Inflammatory macrophage treated with lipopolysaccharide for 1 hour (primary cell): ENCODE measurements at places on chromosomes 2 and 18.

- no peak for DNase-seq
Measured at GRCh38 chr18:40063488-40063887, 1891.5 kb upstream of the PIK3C3 start.

DNA sequence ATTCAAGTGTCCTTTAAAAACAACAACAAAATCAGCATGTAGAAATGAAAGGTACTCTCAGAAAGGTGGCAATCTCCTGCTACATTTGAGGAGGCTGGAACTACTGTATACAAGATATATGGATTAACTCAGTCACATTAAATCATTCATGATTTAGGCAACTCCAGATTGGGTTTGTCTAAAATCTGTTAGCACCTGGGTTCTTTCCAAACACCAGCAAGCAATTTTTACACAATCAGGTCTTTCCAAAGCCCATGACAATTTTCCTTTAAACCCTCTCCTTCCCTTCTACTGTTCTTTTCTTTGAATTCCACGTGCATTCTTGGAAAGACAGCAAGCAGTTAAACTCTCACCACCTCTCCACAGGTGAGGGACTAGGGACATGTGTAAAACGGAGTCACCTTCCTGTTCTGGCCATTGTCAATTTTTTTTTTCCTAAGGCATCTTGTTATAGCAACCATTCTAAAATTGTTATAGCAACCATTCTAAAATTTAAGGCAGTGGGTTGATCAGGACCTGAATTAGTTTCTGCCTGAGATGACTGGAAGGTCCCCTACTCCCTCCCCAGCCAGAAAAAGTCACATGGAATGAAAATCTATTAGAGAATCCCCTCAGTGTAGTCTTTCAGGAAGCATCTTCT is 113.9 kb downstream of the ANKRD44 start:
- no peak for DNase-seq

GRCh38 chr2:136929531-136929930 is 164.2 kb downstream of the THSD7B start:
- no peak for DNase-seq

- DNase-seq, result no peak
Measured at GRCh38 chr2:1544478-1545069, 131.3 kb downstream of the TPO start.

DNA sequence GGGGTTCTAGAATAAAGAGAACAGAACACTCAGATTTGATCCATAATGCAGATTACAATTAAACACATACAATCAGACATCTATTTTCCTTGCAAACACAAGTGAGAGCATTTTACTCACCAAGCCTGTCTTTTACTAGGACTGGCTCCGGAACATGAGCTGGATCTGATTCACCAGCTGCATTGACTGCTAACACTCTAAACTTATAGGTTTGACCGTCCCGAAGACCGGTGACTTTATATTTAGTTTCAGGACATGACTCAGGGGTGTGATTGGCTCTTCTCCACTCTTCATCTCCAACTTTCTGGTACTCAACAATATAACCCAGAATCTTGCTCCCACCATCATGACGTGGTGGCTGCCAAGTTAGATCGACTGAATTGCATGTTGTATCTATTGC is 112.4 kb downstream of the PLEKHA3 start:
- no peak for DNase-seq

GRCh38 chr2:158731386-158731785 is 63.7 kb upstream of the DAPL1 start:
- no peak for DNase-seq

GRCh38 chr2:72871880-72872279 is 15.3 kb upstream of the SPR start:
- no peak for DNase-seq

- no peak for DNase-seq
Measured at GRCh38 chr2:99425022-99425421, 64.8 kb downstream of the REV1 start.

GRCh38 chr2:128374001-128374710 is 55.5 kb upstream of the HS6ST1 start:
- DNase-seq, result no peak

DNA sequence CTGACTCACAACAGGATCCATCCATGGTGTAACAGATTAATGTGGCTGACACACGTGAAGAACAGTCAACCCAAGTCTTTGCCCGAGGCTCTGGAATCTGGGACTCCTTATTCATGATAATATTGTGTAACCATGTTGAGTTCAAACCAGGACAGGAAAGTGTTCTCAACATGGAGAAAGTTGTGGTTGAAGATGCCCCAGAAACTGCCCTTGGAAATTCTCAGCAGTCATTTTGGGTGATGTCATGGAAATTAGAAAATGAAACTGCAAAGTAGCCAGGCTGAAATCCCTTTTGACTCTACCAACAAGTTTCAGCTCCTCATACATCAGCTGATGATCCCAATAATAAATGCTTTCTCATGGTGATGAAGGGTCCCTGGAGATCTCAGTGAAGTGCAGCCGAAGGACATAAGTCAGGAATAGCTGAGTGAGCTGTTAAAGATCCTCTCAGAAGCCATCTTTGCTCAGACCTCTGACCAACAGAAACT is 307.7 kb downstream of the TNS1 start:
- DNase-seq, result peak; percentile 50

DNA sequence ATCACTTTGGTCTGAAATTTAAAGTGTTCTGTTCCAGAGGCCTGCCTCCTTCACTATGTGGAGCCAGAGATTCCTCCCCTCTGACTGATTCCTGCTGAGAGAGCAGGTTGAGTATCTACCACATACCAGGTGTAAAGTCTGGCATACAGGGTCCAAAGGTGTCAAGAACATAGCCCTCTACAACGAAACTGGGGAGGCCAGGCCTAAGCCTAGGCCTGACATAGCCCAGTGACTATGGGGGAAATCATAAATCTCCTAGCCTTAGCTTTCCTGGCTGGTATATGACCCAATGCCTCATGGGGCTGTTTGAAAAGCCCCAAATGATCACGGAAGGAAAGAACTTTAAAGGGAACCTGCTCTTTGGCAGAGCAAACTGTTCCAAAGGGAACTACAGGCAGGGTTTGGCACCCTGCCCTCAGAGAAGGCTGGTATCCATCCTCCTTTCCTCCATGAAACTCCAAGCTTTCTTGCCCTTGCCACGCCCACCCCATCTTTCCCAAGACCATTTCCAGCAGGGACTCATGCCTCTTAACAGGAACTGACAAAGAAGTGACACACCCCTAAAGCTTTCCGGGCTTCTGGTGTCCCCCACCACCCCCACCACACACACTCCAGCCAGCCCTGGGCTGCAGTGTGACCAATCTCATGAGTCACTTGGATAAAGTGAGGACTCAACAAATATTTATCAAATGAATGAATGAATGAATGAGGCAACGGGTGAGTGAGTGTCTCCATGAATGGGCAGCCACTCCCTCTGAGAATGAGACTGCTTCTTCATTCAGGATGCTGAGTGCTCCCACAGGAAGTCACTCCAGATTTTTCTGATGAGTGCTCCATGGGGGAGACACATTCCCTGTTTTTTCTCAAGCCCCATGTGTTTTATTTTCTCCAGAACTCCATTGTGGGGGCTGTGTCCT is 114.5 kb upstream of the STPG4 start:
- DNase-seq, result peak; percentile 79

GRCh38 chr2:166088634-166089033 is 39.2 kb downstream of the SCN1A start:
- peak; percentile 28 for DNase-seq

- DNase-seq, result no peak
Measured at GRCh38 chr2:43399515-43400264, 173.3 kb upstream of the ZFP36L2 start.

DNA sequence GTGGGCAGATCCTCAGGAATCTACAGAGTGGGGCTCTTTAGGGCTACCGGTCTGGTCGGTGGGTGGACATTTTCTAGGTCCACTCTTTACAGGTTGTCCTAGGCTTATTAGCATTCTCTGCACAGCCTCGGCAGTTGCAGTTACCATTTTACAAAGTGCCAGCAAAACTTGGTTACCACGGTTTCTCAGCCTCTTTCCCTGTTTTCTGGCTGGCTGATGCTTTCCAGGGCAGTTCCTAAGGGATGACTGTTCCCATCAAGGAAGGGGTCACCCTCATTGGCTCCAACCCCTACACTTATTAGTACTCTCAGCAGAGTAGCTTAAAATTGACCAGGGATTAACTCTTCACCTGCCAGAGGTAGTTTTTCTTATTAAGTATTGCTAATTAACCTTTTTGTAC is 2.0 kb upstream of the AQP4 start:
- DNase-seq, result no peak

- DNase-seq, result no peak
Measured at GRCh38 chr2:198098918-198099317, 294.5 kb downstream of the PLCL1 start.

- no peak for DNase-seq
Measured at GRCh38 chr2:199668645-199669044, 182.3 kb downstream of the FTCDNL1 start.

DNA sequence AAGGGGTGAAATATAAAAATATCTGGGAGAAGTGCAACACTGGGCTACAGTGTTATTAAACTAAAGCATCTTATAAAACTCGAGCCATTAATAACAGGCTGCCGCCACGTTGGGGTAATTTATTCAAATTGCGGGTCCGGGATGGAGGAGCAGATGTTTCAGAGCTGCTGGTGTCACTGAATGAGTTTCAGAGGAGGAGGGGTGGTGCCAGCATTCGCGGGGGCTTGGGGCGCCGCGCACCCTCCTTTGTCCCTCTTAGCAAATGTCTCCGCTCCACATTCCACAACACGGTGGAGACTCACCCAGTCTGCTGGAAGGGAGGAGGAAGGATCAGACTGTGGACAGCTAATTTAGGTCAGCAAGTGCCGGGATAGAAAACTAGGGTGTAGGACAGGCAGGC is 260.5 kb downstream of the CELF4 start:
- DNase-seq, result no peak

DNA sequence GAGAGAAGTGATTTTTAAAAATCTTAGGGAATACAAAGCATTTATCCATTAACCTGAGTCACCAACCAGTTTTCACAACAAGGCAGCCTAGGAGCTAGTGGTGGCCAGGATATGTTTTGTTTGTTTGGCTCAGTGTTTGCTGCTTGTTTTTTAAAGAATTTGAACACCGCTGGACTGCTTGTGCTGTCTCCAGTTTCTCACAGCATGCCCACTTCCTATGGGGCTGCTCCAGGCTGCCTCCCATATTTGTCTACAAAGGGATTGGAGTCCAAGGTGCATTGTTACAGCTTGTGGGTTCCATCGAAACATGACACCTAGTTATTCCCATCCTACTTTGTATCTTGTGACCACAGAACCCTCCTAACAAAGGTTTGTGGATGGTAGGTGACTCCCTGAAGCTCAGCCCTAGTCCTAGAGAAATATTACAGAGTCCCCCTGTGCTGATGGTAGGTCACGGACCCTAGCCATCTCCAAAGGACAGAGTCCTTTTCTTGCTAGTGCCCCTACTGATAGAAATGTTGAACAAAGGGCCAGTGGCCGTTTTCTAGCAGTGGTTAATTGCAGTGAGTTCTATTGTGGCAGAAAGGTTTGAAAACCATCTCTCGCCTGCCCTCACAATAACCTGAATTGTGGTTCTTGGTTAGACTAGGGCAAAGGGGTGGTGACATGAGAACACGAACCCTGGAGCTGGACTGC is 23.2 kb downstream of the GPR39 start:
- no peak for DNase-seq

- no peak for DNase-seq
Measured at GRCh38 chr2:233065954-233066470, 5.9 kb downstream of the INPP5D start.

- DNase-seq, result peak; percentile 20
Measured at GRCh38 chr2:68223419-68223818, 28.9 kb downstream of the PPP3R1 start.

GRCh38 chr2:241009191-241009590 is 10.8 kb downstream of the SNED1 start:
- no peak for DNase-seq

- no peak for DNase-seq
Measured at GRCh38 chr2:53828331-53828730, 31.4 kb downstream of the GPR75 start.

- DNase-seq, result no peak
Measured at GRCh38 chr2:109208071-109208950, 79.3 kb downstream of the SH3RF3 start.

GRCh38 chr18:13570216-13570615 is 156.1 kb downstream of the FAM210A start:
- no peak for DNase-seq

DNA sequence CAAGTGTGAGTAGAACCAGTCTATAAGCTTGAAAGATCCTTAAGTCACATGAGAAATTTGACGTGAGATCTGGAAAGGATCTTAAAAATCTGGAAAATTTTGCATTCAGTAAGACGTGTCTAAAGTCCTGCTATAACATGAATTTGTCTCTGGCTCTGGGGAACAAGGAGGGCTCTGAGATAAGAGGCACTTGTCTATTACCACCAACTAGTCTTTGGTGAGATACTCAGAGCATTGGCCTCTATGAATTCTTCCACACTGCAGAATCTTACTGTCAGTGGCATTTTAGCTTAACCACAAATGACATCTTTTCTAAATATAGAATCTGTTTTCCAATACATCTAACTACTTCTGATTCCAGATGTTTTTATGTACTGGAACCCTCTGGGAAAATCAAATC is 1504.5 kb downstream of the DPP10 start:
- DNase-seq, result no peak

DNA sequence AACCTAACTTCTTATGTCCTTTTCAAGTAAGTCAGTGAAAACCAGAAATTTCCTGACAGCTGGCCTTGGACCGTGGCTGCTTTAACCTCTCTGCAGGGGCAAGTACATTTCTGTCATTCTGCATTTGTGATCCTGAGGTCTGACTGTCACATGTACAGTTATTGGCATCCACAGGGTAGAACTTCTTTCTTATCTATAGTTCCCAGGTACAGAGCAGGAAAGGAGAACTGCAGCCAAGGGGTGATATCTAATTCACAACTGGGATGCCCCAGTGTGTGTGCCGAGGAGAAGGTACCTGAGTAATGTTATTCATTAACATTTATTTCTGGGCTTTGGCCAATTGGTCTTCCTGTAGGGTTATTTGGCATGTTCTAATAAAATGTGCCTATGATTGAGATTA is 468.9 kb downstream of the PARD3B start:
- no peak for DNase-seq

DNA sequence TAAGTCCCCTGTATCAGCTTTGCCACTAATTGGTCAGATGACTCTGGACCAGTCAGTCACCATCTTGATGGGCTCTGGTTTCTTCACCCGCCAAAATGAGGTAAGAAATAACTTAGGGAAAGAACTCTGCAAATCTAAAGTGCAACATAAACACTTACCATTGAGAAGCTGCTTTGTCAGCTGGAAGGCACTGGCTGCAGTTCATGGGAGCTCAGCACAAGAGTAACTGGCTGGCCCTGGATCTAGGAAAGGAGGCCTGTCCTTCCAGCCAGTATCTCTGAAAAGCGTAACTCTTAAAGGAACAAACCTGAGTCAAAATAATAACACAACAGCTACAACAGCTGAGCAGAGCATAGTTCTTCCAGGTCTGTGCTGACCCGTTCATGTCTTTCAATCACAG is 123.9 kb downstream of the CACNB4 start:
- no peak for DNase-seq

- no peak for DNase-seq
Measured at GRCh38 chr2:4533806-4534205, 830.4 kb downstream of the DCDC2C start.

DNA sequence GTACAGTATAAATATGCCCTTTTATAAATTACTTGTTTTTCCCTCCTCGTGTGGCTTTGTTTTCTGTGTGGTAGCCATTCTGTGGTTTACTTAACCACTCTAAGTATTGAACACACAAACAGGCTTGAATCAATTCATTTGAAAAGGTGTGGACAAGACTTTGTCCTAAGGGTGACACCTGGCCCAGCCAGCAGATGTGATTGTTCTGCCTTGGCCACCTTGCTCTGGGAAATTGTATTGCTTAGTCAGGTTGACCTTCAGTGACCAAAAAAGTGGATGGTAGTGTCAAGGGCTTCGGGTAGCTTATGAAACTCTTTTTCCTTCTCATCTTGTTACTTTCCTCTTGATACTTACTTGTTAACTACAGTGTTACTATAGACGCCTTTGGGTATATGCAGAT is 61.9 kb downstream of the DGKD start:
- DNase-seq, result no peak
